Pulmonary artery endothelial cell (primary cell): ENCODE measurements at places on chromosomes 3 and 15.

- no peak for DNase-seq
Measured at GRCh38 chr3:176839466-176839865, 357.8 kb downstream of the TBL1XR1 start.

DNA sequence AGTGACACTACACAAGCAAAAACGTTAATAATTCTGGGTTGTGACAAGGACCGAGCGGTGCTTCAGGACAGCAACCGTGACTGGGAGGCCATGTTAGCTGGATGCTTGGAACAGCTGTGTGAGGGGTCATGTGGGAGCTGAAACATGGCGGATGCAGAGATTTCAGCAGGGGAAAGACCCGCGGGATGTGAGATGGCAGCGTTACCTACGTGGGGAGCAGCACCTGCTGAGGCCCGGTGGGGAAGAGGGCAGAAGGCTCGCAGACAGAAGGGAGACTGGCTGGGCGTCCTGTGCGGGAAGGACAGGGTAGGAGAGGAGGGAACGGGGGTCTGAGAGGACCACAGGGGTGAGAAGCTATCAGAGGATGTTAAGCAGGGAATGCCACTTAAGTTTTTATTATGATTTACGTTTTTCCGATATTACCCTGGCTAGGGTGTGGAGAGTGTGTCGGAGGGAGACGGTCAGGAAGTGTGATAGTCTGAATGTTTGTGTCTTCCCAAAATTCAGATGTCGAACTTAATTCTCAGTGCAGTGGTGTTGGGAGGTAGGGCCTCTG lies 228.8 kb upstream of the LYSMD4 start:
- no peak for DNase-seq

GRCh38 chr3:177439694-177440269 lies 242.5 kb upstream of the TBL1XR1 start:
- no peak for DNase-seq

- DNase-seq = no peak
Measured at GRCh38 chr3:41974223-41974622, 12.3 kb upstream of the ULK4 start.

- no peak for DNase-seq
Measured at GRCh38 chr3:122307094-122307687, 17.9 kb upstream of the CSTA start.

DNA sequence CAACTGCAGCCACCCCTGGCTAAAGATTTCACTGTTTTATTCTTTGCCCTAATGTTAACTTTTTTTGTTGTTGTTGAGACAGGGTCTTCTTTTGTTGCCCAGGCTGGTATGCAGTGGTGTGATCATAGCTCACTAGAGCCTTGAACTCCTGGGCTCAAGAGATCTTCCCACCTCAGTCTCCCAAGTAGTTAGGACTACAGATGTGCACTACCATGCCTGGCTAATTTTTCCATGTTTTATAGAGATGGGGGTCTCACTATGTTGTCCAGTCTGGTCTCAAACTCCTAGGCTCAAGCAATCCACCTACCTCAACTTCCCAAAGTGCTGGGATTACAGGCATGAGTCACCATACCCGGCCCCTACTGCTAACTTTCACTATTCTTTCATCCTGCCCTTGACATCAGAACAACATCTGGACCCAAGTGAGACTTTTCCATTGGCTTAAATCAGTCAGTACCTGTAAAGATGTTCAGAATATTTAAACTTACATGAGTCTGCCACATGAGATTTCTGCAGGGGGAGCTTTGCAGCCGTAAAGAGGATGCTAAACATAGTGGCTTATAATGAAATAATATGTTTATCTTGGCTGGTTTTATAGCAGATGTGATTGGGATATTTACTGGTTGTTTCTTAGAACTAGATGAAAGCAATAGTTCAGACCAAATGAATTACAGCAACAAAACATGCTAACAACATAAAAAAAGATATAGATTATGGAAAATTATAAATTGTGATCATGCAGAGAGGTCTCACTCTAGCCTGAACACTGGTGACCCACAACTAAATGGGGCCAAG lies 73.6 kb downstream of the HMG20A start:
- DNase-seq = no peak

DNA sequence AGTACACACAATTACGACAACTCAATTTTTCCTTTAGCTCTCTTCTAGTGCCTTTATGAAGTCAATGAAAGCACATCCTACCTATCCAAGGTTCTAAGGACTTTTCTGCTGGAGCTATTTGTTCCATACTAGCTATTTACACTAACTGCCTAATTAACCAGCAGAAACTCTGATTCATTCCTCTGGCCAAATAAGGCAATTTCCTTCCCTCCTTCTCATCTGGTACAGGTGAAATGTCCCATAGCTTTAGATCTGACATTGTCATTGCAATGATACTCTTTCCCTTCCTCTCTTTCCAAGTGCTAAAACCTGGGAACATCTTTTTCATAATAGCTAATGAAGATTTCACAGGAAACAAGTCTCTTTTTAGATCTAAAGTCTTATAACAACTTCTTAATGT lies 521.7 kb downstream of the SOX2 start:
- no peak for DNase-seq

GRCh38 chr3:177481329-177481728 lies 284.0 kb upstream of the TBL1XR1 start:
- no peak for DNase-seq

- no peak for DNase-seq
Measured at GRCh38 chr3:83738202-83738601, 1220.6 kb upstream of the CADM2 start.

DNA sequence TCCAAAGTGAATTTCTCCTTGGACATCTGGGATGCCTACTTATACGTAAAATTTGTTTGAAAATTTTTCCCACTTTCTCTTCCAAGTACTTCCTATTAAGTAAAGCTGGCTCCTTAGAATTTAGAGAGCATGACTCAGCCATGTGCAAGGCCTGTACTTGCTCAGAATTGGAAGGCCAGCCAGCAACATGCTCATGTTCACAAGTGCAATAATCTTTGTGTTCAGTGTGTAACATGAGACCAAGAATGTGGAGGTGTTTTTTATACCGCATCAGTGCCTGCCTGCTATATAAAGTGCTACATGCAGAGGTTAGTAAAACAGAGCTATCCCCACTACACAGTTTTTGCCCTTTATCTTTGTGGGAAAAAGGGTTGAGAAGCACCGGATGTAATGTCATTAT lies 151.9 kb upstream of the FEZF2 start:
- no peak for DNase-seq

- no peak for DNase-seq
Measured at GRCh38 chr3:49161808-49162530, 4.2 kb downstream of the CCDC71 start.
